ENCODE measurements at places on chromosomes 3 and 15. TPM values are rescaled to one million over a fixed set of nuclear protein-coding genes. Genes with fewer than 3 reads are reported as not detected.

- H3K27me3 ChIP-seq, result no peaks in the 10 kb centered on the region
- H3K36me3 ChIP-seq, result no peaks in the 10 kb centered on the region
- no peak for DNase-seq
- H3K4me1 ChIP-seq, result peaks cover 5% of the 10 kb centered on the region
- H3K4me3 ChIP-seq, result no peak overlapping the region
Measured at GRCh38 chr15:63494408-63494807, 10.0 kb upstream of the USP3 start.

- H3K36me3 ChIP-seq, result no peaks in the 10 kb centered on the region
- no peak overlapping the region for H3K4me3 ChIP-seq
- H3K27ac ChIP-seq, result no peak overlapping the region
- H3K4me1 ChIP-seq, result peaks cover 34% of the 10 kb centered on the region
Measured at GRCh38 chr3:65946438-65946837, 92.3 kb downstream of the MAGI1 start.

- H3K36me3 ChIP-seq, result no peaks in the 10 kb centered on the region
- no peak for DNase-seq
- H3K4me3 ChIP-seq, result no peak overlapping the region
- no peak overlapping the region for H3K27ac ChIP-seq
Measured at GRCh38 chr15:93200081-93200836, 111.2 kb upstream of the RGMA start.

DNA sequence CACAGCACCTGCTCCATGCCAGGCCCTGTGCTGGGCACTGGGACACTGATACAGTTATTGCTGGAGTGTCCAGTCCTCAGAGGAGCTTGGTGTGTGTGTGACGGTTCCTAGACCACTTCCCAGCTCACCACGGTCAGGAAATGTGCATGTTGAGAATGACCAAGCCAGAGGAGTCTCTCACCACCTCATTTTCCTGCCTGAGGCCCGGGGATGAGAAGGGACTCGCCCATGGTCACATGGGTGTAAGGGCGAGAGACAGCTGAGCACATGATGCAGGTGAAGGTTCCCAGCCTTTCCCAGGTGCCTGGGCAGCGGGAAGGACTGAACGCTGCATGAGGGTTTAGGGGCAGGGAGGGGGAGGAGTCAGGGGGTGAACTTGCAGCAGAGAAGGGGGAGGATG lies 180.9 kb upstream of the TLE3 start:
- H3K36me3 ChIP-seq, result no peaks in the 10 kb centered on the region
- no peak for DNase-seq
- no peak overlapping the region for H3K4me3 ChIP-seq
- peaks cover 8% of the 10 kb centered on the region for H3K27me3 ChIP-seq
- H3K4me1 ChIP-seq, result no peaks in the 10 kb centered on the region

Gene PPP2R3A
- total RNA-seq, result 6.1 TPM

Gene TF
- 10.4 TPM for total RNA-seq
